Panc1 (cell line): ENCODE measurements at places on chromosomes 7 and 10. TPM values are rescaled to one million over a fixed set of nuclear protein-coding genes. Genes with fewer than 3 reads are reported as not detected.
A peak's percentile ranks its signal among the peaks of the same experiment; 100 is the strongest.

GRCh38 chr10:122152544-122152943 is 118.6 kb upstream of the BTBD16 start:
- H3K27me3 ChIP-seq, result no peaks in the 10 kb centered on the region
- H3K36me3 ChIP-seq, result no peaks in the 10 kb centered on the region
- H3K27ac ChIP-seq, result no peak overlapping the region
- H3K4me1 ChIP-seq, result no peaks in the 10 kb centered on the region
- DNase-seq, result no peak
- no peak overlapping the region for H3K4me3 ChIP-seq

Gene EN2
- total RNA-seq, result 1.5 TPM

GRCh38 chr7:132897093-132897687 is 184.7 kb downstream of the CHCHD3 start:
- no peak overlapping the region for H3K4me3 ChIP-seq
- H3K27ac ChIP-seq, result no peak overlapping the region
- H3K27me3 ChIP-seq, result no peaks in the 10 kb centered on the region
- H3K36me3 ChIP-seq, result no peaks in the 10 kb centered on the region
- no peaks in the 10 kb centered on the region for H3K4me1 ChIP-seq

- no peak for DNase-seq
- H3K36me3 ChIP-seq, result no peaks in the 10 kb centered on the region; the same call in 1 of the 2 replicates
- no peak overlapping the region for H3K27ac ChIP-seq
- no peaks in the 10 kb centered on the region for H3K4me1 ChIP-seq
- H3K4me3 ChIP-seq, result no peak overlapping the region
These were observed 117.1 kb downstream of the KMT2E start for GRCh38 chr7:105131033-105131656.

Gene LIPM
- not detected for total RNA-seq

DNA sequence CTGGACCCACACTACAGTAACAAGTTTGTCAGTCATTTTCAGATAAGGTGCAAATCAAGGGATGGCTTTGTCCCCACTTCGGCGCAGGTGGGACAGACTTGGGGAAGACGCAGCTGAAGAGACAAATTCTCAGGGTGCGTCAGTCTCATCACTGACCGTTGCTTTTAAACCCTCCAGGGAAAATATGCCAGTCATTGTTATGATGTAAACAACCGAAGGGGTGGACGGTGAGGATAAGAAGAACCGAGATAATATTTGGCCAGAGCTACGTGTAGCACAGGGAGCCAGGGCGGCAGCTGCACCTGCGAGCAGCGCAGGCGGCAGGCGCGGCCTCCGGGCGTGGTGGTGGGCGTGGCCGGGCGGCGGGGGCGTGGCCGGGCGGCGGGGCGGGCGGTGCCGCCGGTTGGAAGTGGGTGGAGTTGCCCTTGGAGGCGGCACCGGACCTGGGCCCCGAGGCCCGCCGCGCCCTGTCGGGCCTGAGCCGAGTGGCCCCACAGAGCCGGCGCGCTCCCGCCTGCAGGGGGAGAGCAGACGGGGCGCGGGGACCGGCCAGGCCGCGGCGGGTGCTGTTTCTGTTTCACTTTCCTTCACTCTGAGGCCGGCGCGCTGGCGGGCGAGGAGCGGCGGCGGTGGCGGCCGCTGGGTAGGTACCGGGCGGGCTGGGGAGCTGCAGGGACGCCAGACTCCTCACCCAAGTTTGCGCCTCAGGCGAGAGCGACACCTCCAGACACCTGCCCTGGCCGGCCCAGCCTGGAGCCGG is at the start of gene PCGF5:
PCGF5 (plus strand) TSS at position 470 of the 760 bp plus-strand sequence. CDS start 2,209 bp downstream, outside the sequence.
- H3K4me1 ChIP-seq, result peaks cover 18% of the 10 kb centered on the region; the same call in 1 of the 2 replicates
- peak within 1 kb of the TSS; percentile 77 for H3K4me3 ChIP-seq
- H3K27ac ChIP-seq, result peak within 1 kb of the TSS; percentile 72
- DNase-seq, result no peak
- H3K27me3 ChIP-seq, result peaks cover 16% of the 10 kb centered on the region
- no peaks in the 10 kb centered on the region; the same call in 1 of the 2 replicates for H3K36me3 ChIP-seq

DNA sequence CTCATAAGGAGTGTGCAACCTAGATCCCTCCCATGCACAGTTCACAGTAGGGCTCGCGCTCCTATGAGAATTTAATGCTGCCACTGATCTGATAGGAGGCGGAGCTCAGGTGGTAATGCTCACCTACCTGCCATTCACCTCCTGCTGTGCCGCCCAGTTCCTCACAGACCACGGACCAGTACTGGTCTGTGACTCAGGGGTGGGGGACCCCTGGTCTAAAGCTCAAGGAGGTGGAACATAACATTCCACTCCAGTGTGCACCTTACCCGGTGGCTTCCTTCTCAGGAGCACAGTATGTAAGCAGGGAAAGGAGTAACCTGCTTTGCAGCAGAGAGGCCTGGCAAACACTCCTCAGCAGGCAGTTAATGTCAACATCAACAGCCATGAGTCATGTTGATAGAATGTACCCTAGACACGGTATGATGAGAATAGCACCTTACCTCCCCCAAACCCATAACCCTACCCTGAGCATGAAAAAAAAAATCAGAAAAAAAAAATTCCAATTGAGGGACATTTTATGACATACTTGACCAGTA is 273.5 kb downstream of the FGFR2 start:
- peaks cover 20% of the 10 kb centered on the region for H3K4me1 ChIP-seq
- no peaks in the 10 kb centered on the region for H3K27me3 ChIP-seq
- H3K4me3 ChIP-seq, result no peak overlapping the region
- no peaks in the 10 kb centered on the region; the same call in 1 of the 2 replicates for H3K36me3 ChIP-seq

- H3K4me3 ChIP-seq, result no peak overlapping the region
- no peaks in the 10 kb centered on the region for H3K36me3 ChIP-seq
- DNase-seq, result no peak
- H3K4me1 ChIP-seq, result no peaks in the 10 kb centered on the region
- H3K27ac ChIP-seq, result no peak overlapping the region
These were observed 26.5 kb upstream of the VSIR start for GRCh38 chr10:71799608-71800453.
